ENCODE measurements at places on chromosomes 4 and X.

DNA sequence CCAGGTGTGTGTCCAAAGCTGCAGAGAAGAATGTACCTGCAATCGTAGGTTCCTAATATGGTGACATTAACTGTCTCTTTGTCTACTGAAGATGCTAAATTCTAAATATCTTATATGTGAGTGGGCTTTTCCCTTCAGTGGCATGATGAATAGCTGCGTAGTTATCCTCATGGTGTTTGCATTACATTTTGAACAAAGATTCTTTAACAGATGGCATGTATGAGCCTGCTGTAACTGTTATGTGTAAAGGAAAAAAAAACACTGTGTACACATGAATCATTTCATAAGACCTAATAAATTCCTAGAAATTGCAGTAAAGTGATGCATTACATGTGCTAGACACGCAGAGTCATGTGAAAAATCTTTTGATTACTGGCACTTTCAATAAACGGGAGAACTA lies 288.0 kb downstream of the SH2D1A start:
- DNase-seq, result no peak

DNA sequence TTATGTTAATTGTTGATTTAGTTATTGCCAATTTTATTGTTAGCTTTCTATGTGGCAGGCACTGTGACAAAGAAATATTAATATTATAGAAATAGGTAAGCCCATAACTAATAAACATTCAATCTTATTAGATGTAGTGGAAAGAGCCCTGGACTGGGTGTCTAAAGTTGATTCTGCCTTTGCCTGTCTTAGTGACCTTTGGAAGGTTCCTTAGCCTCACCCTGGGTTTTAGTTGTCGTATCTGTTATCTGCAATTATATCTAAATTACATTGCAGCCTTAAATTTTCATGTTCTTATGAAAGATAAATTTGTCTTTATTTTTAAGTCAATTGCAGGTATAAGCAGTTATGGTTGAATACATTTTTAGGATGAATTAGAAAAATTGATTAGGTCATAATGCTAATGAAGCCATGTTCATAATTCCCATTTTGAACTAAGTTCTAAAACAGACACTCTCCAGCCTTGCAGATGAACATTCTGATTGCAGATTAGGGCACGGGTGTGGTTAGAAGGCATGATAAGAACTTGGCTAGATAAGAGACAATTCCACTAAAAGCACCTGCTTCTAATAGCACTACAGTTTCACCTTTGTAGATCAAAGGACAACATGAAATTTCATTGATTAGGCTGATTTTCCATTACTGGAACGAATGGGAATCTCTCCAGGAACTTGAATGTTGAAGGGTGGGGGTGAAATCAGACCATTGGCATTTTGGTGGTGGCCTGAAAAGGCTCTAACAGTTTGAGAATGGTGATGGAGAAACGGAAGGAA lies 17.3 kb upstream of the ENPEP start:
- DNase-seq, result no peak

DNA sequence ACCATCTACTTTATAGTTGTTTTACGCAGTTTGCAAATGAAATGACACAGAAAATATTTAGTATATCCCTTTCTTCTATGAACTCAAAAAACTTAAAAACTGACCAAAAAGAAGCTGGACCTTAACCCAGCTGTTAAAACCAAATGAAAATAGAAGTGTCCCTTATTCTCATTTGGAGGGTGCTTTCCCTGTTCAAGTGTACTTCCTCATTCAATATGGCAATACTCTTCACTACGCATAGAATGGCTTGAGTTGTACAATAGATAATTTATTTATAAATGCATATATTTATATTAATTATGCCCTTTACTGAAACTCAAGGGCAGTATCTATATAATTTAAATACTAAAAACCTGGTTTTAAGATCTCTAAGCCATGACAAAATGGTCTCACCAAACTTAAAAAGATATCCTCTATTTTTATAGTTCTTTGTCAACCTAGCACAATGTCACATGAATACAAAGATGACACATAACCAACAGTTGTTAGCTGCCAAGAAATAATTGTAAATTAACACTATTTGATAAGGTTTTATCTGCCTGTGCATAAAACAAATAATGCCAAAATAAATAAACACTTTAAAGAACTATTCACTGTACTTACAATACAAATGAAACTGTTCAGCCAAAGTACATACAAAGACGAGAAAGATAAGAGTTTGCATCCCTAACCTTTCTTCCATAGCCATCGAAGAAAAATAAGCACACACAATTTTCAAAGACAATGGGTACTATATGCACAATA lies 25.2 kb downstream of the YTHDC1 start:
- DNase-seq, result no peak

DNA sequence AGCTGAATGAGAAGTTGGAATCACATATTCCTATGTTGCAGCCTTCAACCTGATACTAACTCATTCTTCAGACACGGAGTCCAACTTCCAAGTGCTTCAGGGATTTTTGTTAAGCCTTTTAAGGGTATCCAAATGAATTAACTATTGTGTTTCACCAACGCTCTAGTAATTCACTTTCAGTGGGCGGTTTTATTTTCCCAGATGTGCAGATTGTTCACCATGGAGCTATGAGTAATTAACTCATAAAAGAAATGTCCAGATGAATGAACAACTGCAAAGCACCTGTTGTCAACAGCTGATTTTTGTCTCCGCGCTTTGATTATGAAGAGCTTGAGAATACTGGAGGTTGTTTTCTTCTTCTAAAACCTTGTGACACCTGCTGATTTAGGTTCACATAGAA lies 187.6 kb downstream of the CBR4 start:
- DNase-seq, result no peak

- no peak for DNase-seq
Observed at GRCh38 chr4:86055898-86056297, 304.0 kb downstream of the MAPK10 start.

DNA sequence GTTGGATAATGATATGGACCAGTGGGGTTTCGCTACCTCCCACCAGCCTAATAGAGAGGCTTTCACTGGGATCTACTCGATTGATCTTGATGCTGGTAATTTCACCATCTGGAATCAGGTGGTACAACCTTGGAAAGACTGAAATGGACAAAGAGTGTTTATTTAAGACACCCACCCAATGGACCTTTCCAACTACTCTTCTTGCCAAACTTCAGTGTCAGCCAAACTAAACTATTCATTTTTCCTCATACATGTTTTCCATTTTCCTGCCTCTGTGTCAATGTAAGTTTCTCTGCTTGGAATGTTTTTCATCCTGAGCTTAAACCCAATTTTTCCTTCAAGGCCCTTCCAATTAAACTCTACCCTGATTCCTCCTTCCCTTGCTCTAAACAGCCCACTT lies 92.6 kb downstream of the LNX1 start:
- DNase-seq, result no peak

DNA sequence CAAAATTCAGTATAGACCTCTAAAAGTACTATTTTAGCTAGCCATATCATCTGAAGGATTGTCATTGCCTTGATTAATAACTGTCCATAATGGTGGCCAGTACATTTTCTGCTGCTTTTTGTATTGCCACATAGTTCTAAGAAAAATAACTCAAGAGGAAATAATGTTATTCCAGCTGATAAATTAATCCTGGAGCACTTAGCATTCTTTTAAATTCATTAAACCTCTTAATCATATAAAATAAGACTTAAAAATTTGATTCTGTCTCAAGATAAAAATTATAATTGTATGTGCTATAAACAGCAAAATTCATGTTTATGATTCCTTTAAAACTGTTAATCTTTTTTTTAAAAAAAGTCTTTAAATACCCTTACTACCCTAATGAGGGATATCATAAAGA lies 12.7 kb downstream of the PTPN13 start:
- DNase-seq, result no peak

Data from SW 1271 (cell line).